Hematopoietic multipotent progenitor cell treated with erythropoietin and hydrocortisone succinate and interleukin-3 and kit ligand, for 8 days (in vitro differentiated cells): ENCODE measurements at places on chromosomes 11 and 22.
A peak's percentile ranks its signal among the peaks of the same experiment; 100 is the strongest.

DNA sequence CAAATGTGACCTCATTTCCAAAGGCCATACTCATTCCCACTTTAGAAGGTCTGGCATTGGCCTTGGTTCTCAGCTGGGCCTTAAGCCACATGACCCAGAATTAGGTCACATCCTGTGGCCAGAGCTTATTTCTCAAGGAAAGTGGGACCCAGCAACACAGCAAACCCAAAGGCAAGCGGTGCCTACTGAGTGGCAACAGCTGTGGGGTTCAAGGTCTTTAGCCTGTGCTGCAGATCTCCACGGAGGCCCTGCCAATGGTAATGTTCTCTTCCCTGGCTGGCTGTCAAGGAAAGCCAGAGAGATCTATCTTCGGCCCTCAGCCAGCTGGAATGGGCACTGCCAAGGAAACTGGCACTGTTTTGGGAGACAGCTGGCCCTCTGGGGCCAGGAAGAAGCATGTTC lies 41.5 kb upstream of the TP53I11 start:
- no peak for DNase-seq

DNA sequence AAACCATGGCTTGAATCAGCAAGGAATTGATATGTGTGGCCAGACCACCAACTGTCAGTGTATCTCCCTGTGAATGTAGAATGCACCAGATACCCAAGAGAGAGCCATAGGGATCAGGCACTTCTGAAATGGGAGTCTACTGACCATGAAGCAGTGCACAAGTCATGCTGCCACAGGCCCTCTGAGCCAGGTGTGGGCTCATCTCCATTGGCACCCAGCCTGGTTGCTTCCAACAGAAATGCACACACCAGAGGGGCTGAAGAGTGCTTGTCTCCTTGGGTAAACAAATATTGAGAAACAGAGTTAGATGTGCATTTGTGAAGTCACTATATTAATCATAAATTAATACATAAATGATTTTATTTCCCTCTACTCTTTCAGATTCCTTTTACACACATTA lies 28.4 kb upstream of the PANX1 start:
- DNase-seq, result no peak

GRCh38 chr11:29227811-29228210 lies 789.0 kb downstream of the KCNA4 start:
- no peak for DNase-seq

- no peak for DNase-seq
These were observed 14.0 kb downstream of the NOX4 start for GRCh38 chr11:89477175-89477574.

DNA sequence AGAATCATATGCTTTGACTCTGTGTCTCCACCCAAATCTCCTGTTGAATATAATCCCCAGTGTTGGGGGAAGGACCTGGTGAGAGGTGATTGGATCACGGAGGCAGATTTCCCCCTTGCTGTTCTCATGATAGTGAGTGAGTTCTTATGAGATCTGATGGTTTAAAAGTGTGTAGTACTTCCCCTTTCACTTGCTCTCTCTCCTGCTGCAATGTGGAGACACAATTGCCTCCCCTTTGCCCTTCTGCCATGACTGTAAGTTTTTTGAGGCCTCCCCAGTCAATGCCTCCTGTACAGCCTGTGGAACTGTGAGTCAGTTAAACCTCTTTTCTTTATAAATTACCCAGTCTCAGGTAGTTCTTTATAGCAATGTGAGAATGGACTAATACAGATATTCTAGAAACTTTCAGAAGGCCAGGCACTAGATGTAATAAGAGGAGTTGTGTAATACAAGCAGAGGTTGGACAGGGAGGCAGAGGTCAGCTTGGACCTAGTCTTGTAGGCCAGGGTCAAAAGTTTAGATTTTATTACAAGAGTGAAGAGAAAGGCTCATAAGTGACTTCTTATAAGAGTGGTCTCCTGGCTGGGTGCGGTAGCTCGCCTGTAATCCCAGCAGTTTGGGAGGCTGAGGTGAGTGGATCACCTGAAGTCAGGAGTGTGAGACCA lies 9.3 kb upstream of the SERPING1 start:
- no peak for DNase-seq

GRCh38 chr11:9138612-9139579 lies 47.5 kb upstream of the SCUBE2 start:
- DNase-seq, result no peak

DNA sequence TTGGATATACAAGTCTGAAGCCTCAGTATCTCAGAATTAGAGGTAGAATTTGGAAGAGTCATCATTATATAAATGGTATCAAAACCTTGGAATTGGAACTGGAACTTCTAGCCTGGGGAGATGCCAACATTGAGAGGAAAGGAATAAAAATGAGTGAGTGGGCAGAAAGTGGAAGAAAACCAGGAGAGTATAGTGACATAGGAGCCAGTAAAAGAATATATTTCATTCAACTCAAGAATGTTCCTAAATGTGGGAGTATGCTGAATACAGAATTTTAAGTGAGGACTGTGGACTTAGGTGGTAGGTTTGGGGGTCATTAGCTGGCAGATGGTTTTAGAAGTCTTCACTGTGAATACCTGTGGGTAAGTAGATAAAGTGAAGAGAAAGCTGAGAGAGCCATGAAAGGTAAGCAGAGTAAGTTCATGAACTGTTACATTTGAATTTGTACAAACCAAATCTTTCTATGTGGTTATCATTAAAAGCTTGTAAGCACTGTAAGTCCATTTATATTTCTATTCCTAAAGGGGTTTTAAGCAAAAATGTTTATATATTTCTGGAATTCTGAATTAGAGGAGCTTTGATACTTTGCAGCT lies 60.2 kb downstream of the PDHX start:
- no peak for DNase-seq

GRCh38 chr11:74543991-74544390 lies 48.4 kb upstream of the POLD3 start:
- DNase-seq, result no peak

DNA sequence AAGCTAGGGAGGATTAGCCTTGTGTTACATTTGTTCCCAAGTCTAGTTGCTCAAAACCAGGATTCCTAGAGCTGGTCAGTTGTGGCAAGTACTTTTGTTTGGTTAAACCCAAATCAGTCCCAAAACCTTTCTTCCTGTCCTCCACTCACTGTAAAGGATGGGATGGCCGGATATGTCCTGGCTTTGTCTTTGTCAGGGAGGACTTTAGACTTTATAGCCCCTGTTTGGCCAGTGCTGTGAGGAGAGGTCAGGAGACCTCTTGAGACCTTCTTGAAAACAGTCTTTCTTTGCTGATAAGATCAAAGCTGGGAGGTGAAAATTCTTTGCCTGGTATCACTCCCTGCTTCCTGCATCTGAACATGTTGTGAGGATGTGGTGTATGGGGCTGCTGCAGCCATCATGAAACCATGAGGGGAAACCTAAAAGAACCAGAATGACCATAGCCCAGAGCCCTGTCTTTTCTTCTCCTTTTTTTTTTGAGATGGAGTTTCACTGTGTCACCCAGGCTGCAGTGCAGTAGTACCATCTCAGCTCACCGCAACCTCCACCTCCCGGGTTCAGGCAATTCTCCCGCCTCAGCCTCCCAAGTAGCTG lies 43.6 kb upstream of the FTH1 start:
- no peak for DNase-seq

- no peak for DNase-seq
These were observed at the start of gene OR56B1 for GRCh38 chr11:5736396-5736795. TSS of gene OR56B1 (plus strand) at chr11:5736448. CDS start at chr11:5736517, 69 bp downstream.

GRCh38 chr11:6693342-6694228 lies 10.4 kb upstream of the MRPL17 start:
- peak; percentile 80 for DNase-seq

DNA sequence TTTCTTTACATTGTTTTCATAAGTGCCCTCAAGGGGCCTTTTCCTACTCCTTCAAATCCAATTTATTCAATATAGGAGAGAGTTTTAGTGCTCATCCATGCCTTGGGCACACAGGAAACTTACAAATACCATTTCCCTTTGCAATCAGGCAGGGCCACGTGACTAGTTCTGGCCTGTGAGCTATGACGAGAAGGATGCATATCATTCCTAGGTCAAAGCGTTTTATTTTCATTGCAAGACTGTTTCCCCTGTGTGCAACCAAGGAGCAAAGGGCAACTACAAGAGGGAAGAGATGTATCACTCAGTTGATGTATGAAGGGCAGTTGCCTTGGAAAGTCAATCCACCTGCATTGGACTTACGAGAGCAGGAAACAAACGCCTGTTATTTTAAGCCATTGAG lies 1.9 kb upstream of the TRAF6 start:
- DNase-seq, result no peak

DNA sequence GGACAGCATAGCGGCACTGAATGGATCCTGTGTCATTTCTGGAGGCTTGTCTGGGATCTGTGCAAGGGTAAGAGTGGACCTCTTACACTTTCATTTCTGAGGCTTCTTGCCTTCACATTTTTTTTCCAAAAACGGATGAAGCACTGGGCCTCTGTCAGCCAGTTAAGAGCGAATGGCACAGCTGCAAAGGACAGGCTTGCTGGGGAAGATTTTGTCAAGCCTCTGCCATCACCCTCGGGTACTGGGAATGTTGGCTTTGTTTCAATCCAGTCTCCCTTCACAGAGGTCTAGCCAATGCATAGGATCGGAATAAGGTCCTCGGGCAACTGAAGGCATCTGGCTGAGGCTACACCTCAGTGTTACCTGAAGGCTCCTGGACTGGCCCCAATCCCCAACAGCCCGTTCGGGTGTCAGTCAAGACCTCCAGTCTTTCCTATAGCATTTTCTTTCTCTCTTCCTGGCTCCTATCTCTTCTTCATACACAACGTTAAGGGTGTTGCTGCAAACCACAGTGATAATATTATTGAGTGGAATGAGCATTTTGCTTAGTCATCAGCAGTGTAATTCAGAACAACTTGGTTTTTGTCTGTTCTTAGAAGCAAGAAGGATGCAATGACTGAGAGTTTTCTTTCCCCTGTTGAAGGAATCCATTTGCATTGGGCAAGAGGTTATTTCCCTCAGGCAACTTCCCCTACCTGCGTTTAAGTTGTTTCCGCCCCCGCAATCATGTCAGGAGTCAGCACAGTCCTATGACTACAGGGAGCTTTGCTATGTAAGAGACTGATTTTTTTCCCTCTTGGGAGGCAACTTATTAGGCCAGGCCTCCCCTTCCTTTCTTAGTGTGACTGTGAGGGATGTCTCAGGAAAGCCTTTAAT lies 22.8 kb downstream of the NPAT start:
- DNase-seq, result peak; percentile 91

DNA sequence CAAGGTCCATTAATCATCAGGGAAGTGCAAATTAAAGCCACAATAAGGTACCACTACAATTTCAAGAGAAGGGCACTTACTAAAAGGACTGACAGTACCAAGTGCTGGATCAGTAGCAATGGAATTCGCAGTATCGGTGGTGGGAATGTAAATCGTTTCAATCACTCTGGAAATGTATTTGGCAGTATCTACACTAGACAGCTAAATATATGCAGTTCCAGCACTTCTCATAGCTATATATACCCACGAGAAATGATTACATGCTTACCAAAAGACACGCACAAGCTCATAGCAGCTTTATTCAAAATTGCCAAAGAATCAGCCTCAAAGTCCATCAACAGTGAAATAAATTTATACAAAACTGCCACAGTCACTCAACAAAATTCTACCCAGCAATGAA lies 4.4 kb upstream of the ZNF280B start:
- no peak for DNase-seq

- no peak for DNase-seq
These were observed 419.2 kb downstream of the TENM4 start for GRCh38 chr11:79021601-79022000.

- no peak for DNase-seq
These were observed 58.4 kb upstream of the NUP50 start for GRCh38 chr22:45105281-45105702.

DNA sequence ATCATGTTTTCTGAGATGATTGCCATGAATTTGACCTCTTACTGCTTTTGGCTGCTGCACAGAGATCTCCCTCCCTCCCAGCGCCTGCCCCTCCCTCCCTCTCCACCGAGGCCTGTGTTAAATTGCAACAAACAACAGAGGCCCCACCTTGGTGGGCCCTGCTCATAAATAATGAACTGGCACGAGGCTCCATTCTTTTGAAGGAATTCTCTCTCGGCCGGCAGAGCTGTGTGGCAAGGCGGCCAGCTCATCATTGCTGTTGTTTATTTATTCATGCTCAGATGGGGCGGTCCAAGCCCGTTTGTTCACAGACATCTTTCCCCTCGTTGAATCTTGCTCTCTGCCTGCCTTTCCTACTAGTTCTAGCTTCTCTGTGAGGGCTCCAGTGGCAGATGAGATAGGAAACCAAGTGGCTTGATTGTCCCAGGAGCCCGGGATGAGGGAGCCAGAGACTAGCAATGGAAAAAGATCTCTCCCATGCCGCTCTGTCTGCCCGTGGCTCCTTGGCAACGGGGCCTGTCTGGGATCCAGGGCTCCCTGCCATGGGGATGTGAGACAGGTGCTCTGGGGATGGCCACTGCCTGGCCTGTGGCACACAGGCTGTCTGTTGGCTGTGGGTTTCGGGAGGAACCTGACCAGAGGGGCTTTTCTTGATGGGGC lies 192.6 kb downstream of the DSCAML1 start:
- DNase-seq, result no peak

DNA sequence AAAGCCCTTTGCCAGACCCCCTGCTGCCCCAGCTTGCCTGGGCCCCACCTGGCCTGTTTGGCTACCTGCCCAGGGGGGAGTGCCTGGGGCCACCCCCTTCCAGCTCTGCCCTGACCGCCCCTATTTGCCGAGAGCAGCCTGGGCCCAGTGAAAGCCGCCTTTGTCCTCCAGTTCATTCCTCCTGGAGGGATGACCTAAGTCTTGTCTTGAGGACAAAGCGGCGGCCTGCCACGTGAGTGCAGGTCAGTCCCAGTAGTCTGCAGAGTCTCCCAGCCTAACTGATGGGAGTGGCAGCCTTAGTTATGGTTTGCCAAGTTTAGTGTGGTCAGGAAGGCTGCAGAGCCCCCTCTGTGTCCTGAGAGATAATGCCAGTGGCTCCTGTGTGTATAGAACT lies 115.9 kb upstream of the CRYBB3 start:
- peak; percentile 69 for DNase-seq

DNA sequence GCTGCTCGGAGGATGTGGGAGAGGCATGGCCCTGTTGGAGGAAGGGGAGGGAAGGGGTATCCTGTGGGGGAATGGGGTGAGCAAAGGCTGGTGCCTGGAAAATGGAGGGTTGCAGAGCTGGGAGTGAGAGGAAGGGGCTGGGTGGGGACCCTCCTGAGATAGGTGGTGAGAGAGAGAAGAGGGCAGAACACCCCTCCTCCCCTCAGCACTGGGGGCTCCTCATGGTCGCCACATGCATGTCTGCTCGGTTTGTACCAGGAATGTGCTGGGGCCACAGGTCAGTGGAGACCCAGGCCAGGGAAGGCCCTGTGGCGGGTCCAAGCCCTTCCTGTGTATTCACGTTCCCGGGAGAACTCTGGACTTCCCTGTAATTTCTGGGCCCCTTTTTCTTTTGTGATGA lies 27.8 kb upstream of the ACR start:
- DNase-seq, result no peak

DNA sequence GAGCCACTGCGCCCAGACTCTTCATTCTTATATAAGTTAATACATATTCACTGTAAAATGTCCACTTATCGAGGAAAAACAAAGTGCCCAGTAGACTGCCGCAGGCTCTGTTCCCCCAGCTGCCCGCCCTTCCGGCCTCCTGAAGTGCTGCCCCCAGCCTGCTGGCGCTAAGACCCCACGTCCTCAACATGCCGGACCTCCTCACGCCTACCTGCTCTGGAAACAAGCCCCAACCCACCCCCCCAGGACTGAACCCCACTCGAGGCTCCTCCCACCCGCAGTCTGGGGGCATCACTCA lies 1.1 kb downstream of the GATD1 start:
- DNase-seq, result no peak
